ENCODE measurements at places on chromosomes 11 and 22.

- no peak for DNase-seq
Measured at GRCh38 chr11:108622341-108622740, 28.8 kb upstream of the EXPH5 start.

DNA sequence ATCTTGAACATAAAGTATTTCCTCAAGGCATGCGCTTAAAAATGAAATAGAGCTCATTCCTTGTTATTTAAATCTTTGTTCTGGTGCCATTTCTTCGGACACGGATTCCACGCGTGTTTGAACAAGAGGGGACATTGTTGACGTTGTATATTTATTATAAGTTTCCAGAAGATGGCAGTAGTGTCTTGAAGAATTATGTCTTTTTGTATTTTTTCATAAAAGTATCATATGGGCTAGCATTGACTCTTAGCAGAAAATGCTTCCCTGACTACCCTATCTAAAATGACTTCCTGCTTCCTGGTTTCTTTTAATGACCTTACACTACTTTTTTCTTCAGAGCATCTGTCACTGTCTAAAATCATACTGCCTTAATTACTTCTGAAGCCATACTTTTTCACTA, 20.4 kb downstream of the BIRC2 start:
- peak; percentile 17 for DNase-seq

- DNase-seq, result peak; percentile 90
Measured at GRCh38 chr11:120131941-120132644, 5.8 kb downstream of the TRIM29 start.

DNA sequence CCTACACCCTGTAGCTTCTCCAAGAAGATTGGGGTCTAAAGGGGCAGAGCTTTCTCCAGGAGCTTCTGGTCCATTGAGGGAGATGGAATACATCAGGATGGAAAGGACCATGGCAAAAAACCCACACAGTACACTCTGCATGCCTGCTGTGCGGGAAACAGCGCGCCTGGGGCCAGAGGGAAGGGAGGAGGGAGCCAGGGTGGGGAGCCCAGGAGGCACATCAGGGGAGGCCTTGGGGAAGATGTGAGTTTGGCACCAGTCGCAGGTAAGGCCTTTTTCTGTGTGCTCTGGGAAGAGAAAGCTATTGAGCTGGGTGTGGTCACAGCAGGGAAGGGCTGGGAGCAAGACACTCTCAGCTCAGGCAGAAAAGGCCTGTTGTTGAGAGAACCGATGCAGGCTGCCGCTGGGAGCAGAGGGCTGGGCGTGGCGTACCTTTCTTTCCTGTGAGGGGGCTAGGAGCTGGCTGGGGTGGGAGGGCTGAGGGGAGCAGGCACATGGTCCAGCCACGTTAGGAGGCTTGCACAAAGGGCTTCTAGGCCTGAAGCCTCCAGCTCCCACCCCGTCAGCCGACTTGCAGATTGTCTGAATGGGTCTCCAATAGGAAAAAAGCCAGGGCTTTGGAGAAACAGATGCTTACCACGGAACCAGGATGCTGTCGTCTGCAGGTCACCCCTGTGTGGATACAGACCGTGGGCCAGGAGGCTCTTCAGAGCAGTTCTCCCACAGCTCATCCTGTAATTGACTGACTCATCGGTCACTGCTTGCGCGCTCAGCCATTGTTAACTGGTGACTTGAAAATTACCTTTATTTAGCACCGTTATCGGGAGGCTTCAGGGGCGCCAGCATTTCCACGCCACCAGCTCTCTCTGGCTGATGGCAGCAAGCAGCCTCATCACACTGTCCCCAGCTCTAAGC, 237.3 kb downstream of the ST3GAL4 start:
- peak; percentile 17 for DNase-seq

DNA sequence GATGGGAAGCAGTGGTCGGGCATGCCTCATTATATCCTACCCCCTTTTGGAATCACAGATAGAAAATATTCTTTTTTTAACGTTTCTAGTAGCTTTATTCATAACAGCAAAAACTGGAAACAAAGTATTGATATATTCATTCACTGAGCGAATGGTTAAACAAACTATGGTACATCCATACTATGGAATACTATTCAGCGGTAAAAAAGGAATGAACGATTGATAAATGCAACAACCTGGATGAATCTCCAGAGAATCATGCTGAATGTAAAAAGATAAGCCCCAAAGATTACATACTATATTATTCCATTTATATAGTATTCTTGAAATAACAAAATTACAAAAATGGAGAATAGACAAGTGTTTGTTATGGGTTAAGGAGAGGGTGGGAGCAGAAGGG, 7.5 kb upstream of the SULT4A1 start:
- no peak for DNase-seq

- DNase-seq, result peak; percentile 62
Measured at GRCh38 chr22:42697542-42698013, 23.1 kb downstream of the A4GALT start.

- DNase-seq, result no peak
Measured at GRCh38 chr11:101127699-101128570, 1.7 kb downstream of the PGR start.

GRCh38 chr11:117613521-117613920, 183.5 kb downstream of the DSCAML1 start:
- DNase-seq, result no peak

GRCh38 chr11:3225826-3226750, 6.1 kb downstream of the MRGPRE start:
- DNase-seq, result no peak

- no peak for DNase-seq
Measured at GRCh38 chr11:134843735-134844134, 431.7 kb upstream of the B3GAT1 start.

GRCh38 chr22:43886231-43886630, 5.6 kb downstream of the PNPLA5 start:
- DNase-seq, result no peak

GRCh38 chr22:38732251-38732815, 23.5 kb downstream of the SUN2 start:
- no peak for DNase-seq

- peak; percentile 80 for DNase-seq
Measured at GRCh38 chr11:44600839-44601383, 35.4 kb downstream of the CD82 start.

DNA sequence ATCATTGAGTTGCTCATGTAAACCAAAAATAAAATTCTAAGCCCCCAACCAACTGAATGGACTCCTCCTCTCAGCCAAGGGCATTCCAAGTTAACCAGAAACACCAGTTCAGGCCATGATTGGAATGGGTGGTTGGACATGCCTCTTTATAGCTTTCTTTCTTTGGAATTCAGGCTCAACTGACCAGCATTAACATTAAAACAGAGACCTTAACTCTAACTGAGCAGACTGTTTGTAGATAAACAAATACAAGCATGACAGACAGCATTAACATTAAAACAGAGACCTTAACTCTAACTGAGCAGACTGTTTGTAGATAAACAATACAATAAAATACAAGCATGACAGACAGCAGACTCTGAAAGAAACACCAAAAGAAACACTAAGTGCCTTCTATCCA, 278.2 kb downstream of the DLG2 start:
- DNase-seq, result no peak

GRCh38 chr11:119196833-119197483, 9.2 kb upstream of the CBL start:
- peak; percentile 89 for DNase-seq

DNA sequence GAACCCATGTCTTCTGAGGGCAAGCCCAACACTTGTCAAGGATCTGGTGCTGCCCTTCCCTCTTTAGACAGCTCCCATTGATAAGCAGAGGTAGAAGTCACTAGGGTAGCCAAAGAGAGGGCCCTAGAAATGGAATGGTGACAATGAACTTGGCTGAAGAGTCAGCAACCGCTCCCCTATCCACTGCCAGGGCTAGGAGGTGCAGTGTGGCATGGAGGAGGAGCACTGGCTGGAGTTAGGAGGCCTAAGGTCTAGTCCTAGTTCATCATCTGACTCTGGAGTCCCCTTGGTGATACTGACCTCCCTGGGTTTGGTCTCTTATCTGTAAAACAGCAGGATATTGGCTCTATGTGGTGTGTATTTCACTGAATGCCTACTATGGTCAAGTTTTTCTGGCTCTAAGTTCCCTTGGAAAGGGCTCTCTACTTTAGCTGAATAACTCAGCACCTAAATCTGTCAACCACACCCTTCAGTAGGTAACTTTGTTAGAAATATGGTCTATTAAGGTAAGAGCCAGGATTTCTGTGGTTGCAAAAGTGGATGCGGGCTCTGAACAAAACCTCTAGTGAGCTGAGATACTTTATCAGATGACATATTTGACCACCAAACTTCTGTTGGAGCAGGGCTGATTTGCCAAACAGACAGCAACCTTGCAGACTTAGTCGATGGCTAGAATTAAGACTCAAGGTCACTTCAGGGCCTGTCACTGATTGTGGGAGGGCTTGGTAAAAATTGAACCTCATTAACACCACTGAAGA, 10.5 kb downstream of the TIMP3 start:
- DNase-seq, result no peak

GRCh38 chr11:67421430-67422031, 6.1 kb downstream of the CARNS1 start:
- DNase-seq, result no peak

DNA sequence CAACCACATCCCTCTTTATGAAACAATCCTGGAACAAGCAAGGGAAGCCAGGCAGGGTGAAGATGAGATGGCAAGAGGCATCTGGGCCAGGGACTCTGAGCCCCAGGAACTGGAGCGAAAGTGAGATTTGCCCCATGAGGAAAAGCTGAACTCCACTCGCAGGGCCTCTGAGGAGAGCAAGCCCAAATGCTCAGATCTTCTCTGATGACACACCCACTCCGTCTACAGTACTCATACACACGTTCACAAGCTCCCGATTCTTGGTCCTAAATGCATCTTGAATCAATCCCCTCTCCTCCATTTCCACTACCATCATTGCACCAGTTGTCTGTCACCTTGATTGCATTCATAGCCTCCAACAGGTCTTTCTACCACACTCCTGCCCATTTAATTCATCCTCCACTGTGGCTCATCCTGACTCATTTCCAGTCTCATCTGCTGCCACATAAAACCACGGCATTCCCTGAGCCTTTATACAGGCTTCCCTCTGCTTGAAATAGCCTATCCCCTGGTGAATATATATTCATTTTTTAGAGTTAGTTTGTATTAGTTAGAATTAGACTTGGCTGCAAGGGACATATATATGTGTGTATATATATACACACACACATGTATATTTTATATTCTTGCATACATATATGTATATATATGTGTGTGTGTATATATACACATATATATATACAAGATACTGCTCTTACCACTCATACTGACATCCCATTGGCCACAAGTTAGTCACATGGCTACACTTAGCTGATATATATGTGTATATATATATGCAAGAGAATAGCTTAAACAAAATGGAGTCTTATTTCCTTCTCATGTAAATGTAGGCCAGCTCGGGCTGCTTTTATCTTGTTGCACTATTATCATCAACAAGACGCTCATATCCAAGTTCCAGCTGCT, 1.4 kb upstream of the APOA5 start:
- DNase-seq, result peak; percentile 28

DNA sequence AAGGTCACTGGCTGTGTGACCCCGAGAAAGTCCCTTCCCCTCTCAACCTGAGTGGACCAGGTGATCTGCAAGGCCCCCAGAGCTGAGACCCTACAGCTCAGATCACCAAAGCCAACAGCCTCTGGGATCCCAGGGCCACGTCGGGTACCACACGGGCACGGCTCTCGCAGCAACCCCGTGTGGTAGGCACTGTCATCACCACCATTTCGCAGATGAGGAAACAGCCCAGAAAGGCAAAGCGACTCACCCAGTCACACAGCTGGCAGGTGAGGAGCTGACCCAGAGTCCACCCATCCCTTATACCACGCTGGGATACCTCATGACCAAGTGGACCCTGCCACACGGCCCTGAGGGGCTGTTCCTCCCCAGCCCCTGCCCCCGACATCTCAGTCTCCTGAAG, 2.8 kb downstream of the ATP5MGL start:
- DNase-seq, result no peak

- DNase-seq, result no peak
Measured at GRCh38 chr22:28562324-28562723, 117.3 kb downstream of the TTC28 start.

DNA sequence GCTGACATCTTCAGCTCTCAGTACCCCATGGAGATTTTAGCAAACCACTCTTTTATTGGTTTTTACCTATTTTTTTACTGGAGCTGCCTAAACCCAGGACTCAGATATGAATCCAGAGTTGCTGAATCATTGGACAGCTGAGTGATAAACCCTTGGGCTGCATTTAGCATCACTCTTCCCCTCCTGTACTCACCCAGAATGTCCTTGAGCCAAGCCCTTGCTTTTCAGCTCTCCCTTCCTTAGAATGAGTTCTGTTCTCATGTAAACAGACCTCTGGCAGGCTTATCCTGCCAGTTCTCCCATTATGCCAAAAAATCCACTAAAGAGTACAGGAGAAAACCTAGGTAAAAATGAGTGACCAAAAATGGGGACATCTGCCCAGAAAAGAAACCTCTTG, 200.1 kb upstream of the POU2AF2 start:
- DNase-seq, result no peak

GRCh38 chr11:95157824-95158223, 68.2 kb downstream of the ENDOD1 start:
- DNase-seq, result no peak

DNA sequence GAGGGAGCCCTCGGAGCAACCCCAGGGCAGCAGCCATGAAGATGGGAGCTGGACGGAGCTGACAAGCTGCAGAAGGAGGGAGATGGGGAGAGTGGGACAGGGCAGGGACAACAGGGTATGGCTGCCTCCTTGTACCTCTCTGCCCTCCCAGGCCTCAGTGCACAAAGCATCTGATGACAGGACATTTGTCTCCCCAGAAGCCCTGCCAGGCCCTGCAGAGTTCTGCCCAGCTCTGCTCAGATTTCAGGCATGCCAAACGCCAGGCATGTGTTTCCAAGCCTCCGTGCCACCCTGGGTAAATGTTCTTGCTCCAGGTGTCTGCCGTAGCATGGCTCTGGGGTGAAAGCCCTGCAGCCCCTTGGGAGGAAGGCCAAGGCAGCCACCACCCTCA, 1.1 kb upstream of the IFITM10 start:
- DNase-seq, result no peak

GRCh38 chr11:128341280-128342248, 245.8 kb downstream of the ETS1 start:
- DNase-seq, result no peak

GRCh38 chr11:128520206-128520887, 67.0 kb downstream of the ETS1 start:
- no peak for DNase-seq

- no peak for DNase-seq
Measured at GRCh38 chr11:86067851-86068137, 1.1 kb downstream of the PICALM start.

DNA sequence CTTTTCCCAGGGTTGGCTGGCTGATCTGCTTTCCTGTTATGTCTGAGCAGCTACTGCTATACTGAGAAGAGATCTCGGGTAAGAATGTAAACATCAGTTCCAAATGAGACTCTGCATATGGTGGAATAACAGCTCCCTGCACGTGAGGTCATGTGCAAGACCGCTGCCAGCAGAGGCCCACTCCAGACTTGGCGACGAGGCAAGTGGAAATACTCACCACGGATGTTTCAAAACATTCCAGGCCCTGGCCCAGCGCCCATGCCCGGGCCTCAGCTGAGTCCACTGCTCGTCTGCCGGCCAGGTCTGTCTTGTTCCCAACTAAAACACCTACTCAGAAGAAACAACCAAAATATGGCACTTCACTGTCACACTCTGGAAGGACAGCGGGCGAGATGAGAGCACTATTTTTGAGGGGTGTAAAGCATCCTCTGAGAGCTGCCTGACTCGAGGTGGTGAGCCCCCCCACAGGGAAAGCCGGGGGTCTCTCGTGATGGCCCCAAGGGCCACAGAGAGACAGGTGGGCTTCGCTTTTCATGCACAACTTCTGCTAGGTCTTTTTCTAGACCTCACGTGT, 13.1 kb downstream of the IFT27 start:
- DNase-seq, result no peak

Data from SW480 (cell line).